ENCODE measurements at places on chromosomes 13 and 19. TPM values are rescaled to one million over a fixed set of nuclear protein-coding genes. Genes with fewer than 3 reads are reported as not detected.

KLF2 gene
- total RNA-seq: 25.8 TPM

CHAF1A gene
- total RNA-seq: 22.4 TPM

HSH2D gene
- total RNA-seq: not detected

SELENOV gene
- not detected for total RNA-seq

ZNF837 gene
- total RNA-seq: 1.7 TPM

C19orf33 gene
- total RNA-seq: 777 TPM

GPR180 gene
- 3.5 TPM for total RNA-seq

MISP gene
- total RNA-seq: 91.6 TPM

ODAD3 gene
- 1.3 TPM for total RNA-seq

SHANK1 gene
- 0.16 TPM for total RNA-seq

PEX11G gene
- total RNA-seq: 1.8 TPM

KLK15 gene
- total RNA-seq: not detected

FFAR1 gene
- total RNA-seq: not detected

SYNE4 gene
- total RNA-seq: 0.72 TPM

PLEKHG2 gene
- 38.2 TPM for total RNA-seq

MYO16 gene
- 0.05 TPM for total RNA-seq

ETV2 gene
- 1.9 TPM for total RNA-seq

ZNF229 gene
- 2.5 TPM for total RNA-seq

TEX101 gene
- total RNA-seq: not detected

TMEM255B gene
- 0.85 TPM for total RNA-seq

ZNF841 gene
- total RNA-seq: 2.0 TPM

PRR19 gene
- 5.0 TPM for total RNA-seq

PRKCG gene
- total RNA-seq: 7.1 TPM

FAM174C gene
- 87.7 TPM for total RNA-seq

COX7A1 gene
- not detected for total RNA-seq

RNF225 gene
- 0.23 TPM for total RNA-seq

ADPRHL1 gene
- 15.9 TPM for total RNA-seq

FXYD7 gene
- total RNA-seq: not detected

SIAH3 gene
- total RNA-seq: not detected

HIPK4 gene
- 0.32 TPM for total RNA-seq

ARRDC5 gene
- total RNA-seq: not detected

MUC16 gene
- 0.06 TPM for total RNA-seq

CD37 gene
- not detected for total RNA-seq

IL12RB1 gene
- total RNA-seq: not detected

NCAN gene
- 0.03 TPM for total RNA-seq

SH2D3A gene
- 12.1 TPM for total RNA-seq

JAK3 gene
- total RNA-seq: 0.36 TPM

SHISA2 gene
- total RNA-seq: not detected
